Hematopoietic multipotent progenitor cell treated with erythropoietin and hydrocortisone succinate and interleukin-3 and kit ligand, for 15 days (in vitro differentiated cells): ENCODE measurements at places on chromosomes 12 and 14.

- DNase-seq = no peak
These were observed 29.5 kb upstream of the MSRB3 start for GRCh38 chr12:65248656-65249633.

DNA sequence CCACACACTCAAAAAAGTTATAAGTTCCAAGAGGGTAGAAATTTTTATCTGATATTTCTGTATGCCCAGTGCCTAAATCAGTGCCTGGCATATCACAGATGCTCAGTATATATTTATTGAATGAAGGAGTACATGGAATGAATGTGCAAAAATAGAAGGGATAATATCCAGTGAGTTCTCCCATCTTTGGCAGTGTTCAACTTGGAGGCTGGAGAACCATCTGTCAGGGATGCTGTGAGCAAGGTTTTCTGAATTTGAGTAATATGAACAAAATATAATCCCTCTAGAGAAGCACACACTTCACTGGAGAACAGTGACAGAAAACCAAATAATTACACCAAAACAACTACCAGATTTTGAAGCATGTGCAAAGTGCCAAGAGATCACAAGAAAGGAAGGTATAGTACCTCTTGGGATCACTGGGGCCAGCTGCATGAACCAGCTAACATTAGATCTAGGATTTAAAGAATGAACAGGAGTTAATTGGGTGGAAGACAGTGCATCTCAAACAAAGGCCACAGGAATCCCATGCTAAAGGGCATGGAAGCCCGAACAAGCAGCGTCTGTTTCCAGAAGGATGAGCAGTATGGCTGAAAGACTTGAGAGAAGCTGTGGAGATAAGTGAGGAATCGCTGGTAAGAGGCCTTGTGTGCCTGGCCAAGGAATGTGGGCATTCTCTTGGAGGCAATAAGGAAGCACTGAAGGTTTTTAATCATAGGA lies 11.5 kb downstream of the SLC8A3 start:
- no peak for DNase-seq

DNA sequence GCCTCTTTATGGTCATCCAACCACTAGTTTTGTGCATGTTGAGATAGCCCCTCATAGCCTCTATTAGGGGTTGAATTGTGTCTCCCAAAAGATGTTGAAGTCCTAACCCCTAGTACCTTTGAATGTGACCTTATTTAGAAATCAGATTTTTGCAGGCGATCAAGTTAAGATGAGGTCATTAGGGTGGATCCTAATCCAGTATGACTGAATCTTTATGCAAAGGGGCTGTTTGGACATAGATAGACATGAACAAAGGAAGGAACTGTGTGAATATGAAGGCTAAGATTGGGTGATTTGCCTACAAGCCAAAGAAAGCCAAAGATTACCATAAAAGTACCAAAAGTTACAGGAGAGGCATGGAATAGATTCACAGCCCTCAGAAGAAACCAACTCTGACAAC lies 209.6 kb downstream of the NUAK1 start:
- no peak for DNase-seq

DNA sequence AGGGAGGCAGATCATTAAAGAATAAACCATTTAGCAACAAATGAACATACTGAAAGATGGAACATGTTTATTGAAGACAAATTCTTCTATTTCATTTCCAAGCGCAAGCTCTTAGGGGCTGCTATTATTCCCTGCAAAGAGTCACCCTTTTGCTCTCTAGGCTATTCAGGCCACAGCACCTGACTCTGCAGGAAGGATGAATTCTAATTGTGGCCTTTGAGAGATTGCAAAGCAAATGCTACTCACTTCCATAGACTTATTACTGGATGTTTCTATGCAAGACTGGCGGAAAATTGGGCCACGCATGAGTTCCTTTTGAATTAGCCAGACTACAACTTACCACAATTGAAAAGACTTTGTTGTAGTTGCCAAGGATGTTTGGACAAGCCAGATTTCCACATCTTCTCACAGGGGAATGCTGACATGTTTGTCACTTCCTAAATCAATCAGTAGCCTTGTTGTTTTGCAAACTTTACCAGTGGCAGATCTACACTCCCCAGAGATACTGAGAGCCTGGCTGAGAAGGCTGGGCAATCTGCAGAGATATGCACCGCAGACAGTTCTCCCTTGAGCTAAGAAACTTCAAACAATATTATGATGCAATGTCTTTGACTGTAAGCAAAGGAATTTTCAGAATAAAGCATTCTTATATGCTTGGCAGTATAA lies 334.3 kb upstream of the SYT1 start:
- no peak for DNase-seq

GRCh38 chr12:16349131-16349460 lies 1.7 kb downstream of the MGST1 start:
- DNase-seq = peak; percentile 53

GRCh38 chr12:81167694-81168093 lies 89.8 kb downstream of the ACSS3 start:
- no peak for DNase-seq

GRCh38 chr12:19692091-19692490 lies 252.8 kb downstream of the AEBP2 start:
- no peak for DNase-seq

GRCh38 chr14:74616507-74616906 lies 4.5 kb upstream of the LTBP2 start:
- no peak for DNase-seq

- DNase-seq = no peak
These were observed 324.5 kb downstream of the NUAK1 start for GRCh38 chr12:105814283-105814682.

DNA sequence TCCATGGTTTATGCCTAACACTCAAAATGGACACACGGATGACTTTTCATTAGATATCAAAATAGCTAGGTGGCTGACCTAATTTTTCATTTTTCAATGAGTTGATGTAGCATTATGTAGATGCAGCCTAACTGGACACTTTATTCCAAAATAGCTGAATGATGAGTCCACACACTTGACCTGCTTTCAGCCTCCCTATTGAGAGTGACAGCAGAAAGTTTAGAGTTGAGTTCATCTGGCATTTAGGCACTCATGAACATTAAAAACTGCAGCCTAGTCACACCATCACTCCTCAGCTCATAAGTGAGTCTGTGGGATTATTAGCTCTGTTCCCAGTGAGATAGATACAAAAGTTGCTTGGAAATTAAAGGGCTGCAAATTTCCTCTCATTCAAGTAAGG lies 307.3 kb upstream of the PRKD1 start:
- DNase-seq = no peak

DNA sequence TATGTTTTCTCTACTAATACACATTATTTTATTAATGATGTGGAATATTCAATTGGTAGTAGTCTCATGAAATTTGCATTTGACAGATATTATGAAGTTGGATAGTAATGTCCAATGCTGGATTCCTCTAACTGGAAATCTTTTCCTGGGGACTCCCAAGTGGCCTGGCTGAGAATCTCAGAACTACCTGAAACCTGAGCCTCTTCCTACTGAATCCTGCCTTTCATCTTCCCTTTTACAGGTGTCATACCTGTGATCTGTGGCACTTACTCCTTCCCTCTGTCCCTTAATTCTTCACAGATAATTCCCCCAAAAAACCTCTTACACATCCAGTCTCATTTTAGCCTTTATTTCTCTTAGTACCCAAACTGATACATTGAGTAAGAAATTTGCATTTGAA lies 89.7 kb upstream of the MYF6 start:
- DNase-seq = no peak

GRCh38 chr14:101228949-101229541 lies 325.5 kb upstream of the RTL1 start:
- DNase-seq = no peak

GRCh38 chr14:78968265-78968664 lies 798.1 kb downstream of the NRXN3 start:
- no peak for DNase-seq

- no peak for DNase-seq
These were observed 573 bp downstream of the CKB start for GRCh38 chr14:103521951-103522563.

DNA sequence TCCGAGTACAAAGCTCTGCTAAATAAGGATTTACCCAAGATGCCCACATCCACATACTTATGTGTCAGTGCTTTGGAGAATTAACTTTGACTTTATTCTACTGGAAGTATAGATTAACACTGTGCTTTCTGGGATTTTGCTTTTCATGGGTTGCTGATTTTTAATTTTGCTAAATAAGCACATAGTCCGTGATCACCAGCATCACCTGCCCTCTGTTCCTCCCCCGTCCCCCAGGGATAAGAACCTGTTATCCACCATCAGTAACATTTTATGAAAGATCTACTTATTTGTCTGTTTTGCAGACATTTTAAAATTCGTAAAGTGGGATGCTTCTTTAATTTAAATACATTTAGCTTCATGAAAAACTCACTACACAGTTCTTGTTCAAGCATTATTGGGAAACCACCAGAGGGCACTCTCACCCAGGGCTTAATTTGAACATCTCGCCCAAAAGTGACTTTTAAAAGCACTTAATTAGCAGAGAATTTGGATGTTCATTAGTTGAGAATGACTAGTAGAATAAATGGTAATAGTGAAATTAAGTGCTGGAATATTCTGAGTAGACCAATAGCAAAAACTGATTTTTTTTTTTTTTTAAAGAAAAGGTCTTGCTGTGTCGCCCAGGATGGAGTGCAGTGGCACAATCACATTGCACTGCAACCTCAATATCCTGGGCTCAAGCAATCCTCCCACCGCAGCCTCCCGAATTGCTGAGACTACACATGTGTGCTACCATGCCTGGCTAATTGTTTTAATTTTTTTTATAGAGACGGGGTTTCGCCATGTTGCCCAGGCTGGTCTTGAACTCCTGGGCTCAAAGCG lies 35.7 kb downstream of the MRPL42 start:
- peak; percentile 74 for DNase-seq

GRCh38 chr12:58086006-58086405 lies 144.6 kb downstream of the ATP23 start:
- no peak for DNase-seq

DNA sequence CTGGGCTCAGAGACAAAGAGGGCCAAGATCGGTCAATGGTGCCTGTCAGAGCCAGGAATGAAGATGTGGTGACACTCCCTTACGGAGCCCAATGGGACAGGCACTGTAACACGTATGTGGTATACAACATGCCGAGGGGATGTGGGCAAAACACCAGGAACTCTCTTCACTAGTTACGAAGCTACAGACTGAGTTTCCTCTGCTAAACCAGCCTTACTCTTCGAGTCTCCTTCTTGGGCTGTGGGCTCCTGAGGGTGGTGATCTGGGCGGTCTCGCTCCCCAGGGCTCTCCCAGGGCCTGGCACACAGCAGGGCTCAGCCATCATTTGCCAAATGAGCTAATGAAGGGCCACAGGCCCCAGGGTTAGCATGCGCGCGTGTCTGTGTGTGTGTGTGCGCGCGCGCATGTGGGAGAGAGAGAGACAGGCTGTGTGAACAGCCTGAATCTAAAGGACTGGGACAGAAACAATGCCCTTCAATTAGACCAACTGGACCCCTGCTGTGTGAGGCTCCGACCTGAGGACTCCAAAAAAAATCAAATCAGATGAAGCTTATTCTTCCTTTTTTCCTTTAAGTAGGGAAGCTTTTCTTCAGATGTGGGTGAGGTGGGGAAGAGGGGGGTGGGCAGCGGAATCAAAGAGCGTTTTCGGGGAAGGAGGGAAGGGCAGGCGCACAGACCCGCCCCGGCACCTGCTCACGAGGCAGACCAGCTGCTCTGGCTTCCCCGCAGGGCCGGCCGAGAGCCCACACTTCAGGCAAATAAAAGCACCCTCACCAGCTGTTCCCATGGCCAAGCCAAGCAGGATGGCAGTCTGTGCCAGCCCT lies 42.5 kb downstream of the CCDC88C start:
- DNase-seq = no peak

- no peak for DNase-seq
These were observed 67.1 kb upstream of the DDX11 start for GRCh38 chr12:31006416-31007152.

GRCh38 chr12:49322367-49322707 lies 718 bp upstream of the TROAP start:
- no peak for DNase-seq

DNA sequence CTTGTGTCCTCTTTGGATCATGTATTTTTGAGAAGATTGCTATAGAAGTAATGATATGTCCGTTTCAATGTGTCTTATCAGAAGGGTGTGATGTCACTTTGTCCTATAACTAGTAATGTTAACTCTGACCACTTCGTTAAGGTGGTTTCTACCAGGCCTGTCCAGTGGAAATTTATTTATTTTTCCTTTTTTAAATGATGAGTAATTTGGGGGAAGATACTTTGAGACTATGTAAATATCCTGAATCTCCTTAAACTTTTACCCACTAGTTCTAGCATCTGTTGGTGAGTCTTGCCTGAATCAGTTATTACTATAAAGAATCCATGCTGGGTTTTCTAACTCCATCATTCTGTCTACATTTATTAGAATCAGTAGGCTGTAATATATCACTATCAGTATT lies 15.3 kb downstream of the EP400 start:
- DNase-seq = no peak

- DNase-seq = no peak
These were observed 104.3 kb downstream of the RBM19 start for GRCh38 chr12:113861708-113862312.

DNA sequence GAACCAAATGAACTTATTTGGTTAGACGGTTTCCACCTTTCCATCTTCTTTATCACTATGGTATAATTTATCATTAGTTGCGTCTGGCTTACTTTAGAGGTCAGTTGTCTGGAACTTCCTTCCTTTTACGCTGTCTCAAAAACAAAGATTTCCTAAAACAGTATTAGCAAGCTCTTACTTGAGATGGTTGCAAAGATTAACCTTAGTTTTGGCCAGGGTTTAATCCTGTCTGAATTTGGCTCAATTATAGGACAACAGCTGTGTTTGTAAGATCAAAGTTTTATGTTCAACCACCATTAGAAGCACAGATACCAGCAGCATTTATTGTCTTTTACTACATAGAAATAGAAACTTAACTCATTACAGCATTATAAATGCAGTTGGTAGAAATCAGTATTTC lies 7.9 kb upstream of the WASHC3 start:
- DNase-seq = no peak

DNA sequence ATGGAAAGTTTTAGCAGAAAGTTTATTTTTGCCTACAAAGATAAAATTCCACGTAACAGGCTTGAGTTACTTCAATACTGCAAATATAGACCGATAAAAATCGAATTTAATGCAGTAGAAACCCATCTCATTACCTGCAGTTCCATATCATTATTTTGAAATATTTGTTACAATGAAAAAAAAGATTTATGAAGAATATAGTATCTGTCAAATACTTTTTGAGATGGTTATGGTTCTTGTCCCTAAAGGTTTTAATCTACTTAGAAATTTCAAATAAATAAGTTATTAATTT lies 273.5 kb downstream of the ADAMTS20 start:
- no peak for DNase-seq

DNA sequence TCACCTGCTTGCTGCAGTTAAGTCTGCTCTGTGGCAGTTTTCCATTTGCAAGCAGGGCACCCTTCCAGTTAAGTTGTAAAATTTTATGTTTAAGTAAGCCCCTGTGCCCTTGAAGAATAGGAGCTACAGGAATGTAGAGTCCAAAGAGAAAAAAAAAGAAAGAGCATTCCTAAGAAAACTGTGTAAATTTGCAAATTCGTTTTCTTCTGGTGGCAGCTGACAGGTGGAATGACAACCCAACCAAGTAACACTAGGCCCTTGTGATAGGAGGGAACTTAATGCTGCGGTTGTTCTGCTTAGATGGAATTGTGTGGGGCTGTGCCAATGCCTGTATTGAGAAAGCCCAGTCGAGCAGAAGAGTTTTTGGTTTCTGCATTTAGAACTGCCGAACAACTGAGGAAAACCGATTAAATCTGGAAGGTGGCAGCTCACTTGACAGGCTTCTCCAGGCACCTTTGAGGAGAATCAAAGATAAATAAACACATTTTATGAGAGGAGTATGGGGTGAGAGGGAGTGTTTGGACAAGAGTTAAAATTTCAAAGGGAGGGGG lies 280.0 kb downstream of the RAD51B start:
- DNase-seq = no peak
